Fibroblast of upper back skin (primary cell): ENCODE measurements at places on chromosomes 7 and 10.

- no peak for DNase-seq
Observed at GRCh38 chr7:138387755-138388475, 72.1 kb upstream of the TRIM24 start.

- no peak for DNase-seq
Observed at GRCh38 chr10:60733517-60733822, 44.8 kb upstream of the CDK1 start.

DNA sequence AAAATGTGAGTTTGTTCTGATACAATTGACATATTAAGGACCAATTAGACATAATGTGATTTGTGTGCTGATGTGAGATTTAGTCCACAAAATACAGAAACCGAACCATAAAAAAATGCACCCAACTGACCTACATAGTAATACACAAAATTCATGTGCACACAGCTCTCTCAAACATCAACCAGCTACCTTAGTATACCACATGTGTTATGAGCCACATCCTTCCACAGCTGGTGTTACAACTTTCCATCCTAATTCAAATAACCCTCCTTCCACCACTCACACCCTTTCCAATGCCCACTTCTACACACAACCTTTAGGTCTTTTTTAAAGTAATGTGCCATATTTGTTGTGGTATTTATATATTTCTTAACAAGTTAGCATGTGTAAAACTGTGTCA, 31.7 kb upstream of the C7orf33 start:
- no peak for DNase-seq

GRCh38 chr7:128887169-128888038, 23.1 kb downstream of the KCP start:
- no peak for DNase-seq

GRCh38 chr7:153951316-153951715, 100.9 kb upstream of the DPP6 start:
- no peak for DNase-seq

GRCh38 chr7:55252386-55252785, 112.8 kb upstream of the LANCL2 start:
- DNase-seq = no peak

DNA sequence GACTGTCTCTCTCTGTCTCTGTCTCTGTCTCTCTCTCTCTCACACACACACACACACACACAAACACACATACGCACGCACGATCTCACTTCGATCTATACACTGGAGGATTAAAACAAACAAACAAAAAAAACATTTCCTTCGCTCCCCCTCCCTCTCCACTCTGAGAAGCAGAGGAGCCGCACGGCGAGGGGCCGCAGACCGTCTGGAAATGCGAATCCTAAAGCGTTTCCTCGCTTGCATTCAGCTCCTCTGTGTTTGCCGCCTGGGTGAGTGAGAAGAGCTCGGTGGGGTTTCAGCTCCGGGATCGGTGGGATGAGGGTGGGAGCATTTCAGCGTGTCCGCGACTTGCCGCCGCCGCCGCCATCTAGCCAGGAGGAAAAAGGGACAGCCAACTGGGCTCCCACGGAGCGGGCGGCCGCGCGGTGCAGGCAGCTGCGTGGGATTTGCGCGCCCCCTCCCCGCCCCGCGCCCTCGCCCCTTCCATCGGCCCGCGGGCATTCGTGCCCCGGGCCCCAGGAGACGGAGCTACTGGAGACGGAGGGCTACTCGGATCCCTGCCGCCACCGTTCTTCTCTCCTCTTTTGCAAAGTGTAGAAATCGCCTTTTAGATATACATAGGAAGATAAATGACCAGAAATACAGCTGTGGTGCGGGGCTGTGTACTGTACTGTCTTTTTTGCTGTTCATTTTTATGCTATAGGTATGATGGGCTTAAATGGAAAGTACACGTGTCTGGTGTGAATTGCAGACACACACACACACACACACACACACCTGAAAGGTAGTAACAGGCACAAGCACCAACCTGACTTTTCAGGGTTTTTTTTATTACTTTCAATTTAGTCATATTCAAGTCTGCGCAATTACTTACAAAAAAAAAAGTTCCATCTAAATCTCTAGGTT, 581 bp downstream of the PTPRZ1 start:
- DNase-seq = peak; percentile 13

DNA sequence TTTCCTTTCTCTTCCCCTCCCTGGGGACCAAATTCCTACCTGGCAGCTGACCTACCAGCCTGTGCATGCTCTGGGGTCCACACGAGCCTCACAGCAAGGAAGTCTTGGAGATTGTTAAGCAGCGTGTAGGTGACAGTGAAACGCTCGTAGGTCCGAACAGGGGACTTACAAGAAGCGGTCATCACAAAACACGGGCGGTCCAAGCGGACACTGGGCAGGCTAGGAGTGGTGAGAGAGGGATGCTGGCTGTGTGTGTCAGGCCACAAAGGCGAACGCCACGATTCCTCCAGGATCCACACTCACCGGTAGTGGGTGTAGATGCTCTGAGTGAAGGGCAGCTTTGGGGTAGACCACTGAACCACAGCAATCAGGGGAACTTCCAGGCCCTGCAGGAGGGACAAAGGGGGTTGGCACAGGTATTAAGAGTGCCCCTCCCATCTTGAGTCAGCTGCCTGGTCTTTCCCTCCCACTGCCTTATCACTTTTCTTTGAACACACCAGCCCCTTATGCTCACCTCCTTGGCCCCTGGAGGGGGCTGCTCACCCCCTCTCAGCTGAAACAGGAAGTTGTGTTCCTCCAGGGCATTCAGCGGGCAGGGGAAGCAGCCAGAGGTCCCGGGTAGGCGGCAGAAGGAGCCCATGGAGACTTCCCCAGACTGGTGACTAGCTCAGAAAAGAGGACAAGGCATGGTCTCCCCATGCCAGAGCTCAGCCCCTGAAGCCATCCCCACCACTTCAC, 2.0 kb downstream of the TRAPPC14 start:
- DNase-seq = no peak

GRCh38 chr10:116155191-116155590, 117.8 kb downstream of the GFRA1 start:
- no peak for DNase-seq

DNA sequence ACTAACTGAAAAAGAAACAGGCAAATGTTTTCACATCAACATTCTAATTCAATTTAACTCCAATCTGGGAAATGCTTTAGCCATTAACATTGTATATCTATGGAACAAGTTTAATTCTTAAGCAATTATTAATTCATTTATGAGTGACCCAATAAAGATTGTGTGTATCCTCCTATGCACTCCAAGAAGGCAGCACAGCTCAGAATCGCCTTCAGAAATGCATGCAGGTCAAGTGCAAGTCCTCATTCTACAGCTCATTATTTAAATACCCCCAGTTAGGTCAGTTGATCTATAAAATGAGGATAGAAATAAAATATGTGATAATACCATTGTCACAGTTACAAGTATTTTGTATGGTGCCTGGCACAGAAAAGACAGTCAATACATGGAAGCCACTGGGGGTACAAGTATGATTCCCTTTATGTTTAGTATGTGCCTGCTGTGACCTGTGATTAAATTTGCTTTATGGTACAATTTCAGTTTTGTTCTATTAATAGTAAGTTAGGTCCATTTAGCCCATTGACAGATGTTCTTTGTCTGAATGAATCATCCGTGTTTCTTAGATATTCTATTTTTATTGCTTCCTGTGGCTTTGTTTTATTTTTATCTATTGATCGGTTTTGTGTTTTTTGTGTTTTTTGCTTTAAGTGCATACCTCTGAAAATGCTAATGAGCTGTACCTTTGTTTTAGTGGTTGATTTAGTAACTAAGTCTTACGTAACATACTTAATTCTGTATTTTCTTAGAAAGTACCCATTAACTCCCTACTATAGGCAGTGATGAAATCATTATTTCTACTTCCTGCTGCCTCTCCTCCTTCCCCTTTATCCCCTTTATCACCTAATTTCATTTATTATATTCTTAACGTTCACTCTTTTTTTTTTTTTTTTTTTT, 42.8 kb downstream of the CPXM2 start:
- DNase-seq = no peak

- no peak for DNase-seq
Observed at GRCh38 chr10:78577712-78578111, 491.1 kb upstream of the ZMIZ1 start.
